NCI-H1105 treated with DMSO at 0.1 percent for 48 hours (cell line): ENCODE measurements at places on chromosomes 2 and 18.

- no peak for DNase-seq
Observed at GRCh38 chr2:45789317-45789716, 137.8 kb downstream of the PRKCE start.

DNA sequence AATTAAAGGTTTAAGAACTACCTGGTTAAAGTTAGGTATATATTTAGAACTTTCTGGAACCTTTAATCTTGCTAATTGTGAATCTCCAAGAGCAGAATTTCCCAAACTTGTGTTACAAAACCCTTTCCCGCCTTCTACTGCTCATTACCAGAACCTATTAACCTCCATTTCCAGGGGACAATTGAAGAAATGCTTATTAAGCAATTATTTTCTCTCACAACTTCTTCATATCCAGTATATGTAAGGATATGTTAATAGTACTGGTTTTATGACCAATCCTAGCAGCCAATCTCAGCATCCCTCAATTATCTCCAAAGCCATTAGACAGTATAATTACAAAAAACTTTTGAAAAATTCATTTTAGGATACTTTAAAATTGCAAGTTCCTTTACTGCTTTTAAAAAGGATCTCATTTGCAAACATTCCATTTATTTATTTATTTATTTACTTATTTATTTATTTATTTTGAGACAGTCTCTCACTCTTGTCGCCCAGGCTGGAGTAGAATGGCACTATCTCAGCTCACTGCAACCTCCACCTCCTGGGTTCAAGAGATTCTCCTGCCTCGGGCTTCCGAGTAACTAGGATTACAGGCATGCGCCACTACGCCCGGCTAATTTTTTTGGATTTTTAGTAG is 3.7 kb downstream of the GFPT1 start:
- DNase-seq = no peak

- peak; percentile 37 for DNase-seq
Observed at GRCh38 chr2:237614151-237614720, 13.2 kb upstream of the LRRFIP1 start.

DNA sequence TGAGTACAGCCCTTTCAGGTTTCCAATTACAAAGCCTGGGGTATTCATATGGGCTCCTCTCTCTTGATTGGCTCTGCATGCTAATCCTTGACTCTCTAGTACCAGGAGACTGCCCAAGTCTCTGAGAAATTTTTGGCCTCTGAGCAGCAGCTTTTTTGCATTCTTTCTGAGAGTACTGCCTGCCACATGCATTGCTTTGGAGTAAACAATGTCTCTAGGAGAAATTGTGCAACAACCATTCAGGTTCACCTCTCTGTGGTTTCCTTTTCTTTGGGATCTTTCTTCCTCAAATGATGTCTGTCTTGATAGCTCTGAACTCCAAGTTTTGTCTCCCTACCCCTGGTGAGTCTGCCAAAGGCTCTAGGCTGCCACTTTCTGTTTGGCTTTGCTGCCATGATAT is 115.8 kb upstream of the SETBP1 start:
- DNase-seq = no peak

DNA sequence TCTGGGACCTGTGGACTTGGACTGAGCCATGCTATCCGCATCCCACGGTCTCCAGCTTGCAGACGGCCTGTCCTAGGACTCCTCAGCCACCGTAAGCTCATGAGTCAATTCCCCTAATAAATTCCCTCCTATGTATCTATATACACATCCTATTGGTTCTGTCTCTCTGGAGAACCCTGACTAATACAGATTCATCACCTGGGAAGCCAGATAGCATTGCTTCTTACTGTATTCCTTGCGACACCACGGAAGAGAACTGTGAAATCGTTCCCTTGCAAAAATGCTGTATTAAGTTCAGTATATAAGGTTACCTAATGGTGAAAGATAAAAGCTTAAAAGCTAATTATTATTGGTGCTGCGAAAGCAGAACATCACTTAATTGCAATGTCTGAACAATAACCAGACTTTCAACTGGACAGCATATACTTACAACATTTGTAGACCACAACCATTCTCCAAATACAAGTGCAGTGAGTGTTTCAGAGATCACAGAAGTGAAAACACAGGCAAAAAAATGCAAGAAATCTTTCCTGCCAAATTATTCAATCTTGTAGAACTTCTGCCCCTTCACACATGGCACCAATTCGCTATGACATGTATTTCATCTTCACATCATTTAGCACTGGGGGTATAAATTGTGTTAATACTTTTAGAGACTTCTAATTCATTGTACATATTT is 352.9 kb downstream of the TXNL1 start:
- no peak for DNase-seq

- DNase-seq = no peak
Observed at GRCh38 chr2:191719938-191720337, 42.0 kb downstream of the NABP1 start.

DNA sequence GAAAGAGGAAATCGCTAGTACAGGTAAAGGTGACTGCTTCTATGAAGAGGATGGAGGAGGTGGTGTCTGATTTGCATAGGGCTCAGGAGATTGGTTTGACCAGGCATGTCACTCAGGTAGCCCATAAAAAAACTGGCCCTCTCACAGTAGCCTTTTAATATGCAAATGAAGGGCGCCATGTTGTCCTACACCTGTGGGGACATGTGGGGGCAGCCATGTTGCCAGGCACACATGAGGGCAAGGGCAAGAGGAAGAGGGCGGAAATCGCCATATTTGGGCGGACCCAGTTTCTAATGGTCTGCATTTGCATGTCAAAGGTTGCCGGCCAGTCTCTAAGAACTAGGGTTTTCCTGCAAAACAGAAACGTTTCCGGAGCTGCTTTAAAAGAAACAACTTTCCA is 1330.6 kb downstream of the DSC3 start:
- no peak for DNase-seq

DNA sequence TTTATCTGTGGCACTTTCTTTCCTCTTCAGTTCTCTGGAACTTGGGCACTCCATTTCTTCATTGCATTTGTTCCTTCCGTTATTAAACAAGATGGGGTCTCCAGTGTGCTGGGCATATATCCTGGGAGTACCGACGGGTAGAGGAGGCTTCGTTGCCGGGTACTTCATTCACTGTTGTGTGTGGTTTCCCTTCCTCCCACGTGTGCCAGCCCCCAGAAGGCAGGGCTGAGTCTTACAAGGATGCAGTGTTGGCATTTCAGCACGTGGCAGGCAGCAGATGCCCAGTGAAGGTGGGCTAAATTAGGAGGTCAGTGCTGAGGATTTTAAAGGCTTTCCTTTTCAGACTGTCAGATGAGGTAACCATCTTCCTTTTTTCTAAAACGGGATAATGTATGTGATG is 58.6 kb downstream of the MGAT5 start:
- DNase-seq = no peak

DNA sequence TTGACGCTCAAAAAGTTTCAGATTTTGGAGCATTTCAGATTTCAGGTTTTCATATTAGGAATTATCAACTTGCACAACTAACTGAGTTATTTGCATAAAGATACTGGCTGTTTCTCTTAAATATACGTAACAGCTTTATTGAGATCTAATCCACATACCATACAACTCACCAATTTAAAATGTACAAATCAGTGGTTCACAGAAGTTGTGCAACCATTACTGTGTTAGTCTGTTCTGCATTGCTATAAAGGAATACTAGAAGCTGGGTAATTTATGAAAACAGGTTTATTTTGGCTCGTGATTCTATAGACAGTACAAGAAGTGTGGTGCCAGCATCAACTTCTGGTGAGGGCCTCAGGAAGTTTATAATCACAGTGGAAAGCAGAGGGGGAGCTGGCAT is 8.2 kb downstream of the ATIC start:
- no peak for DNase-seq

DNA sequence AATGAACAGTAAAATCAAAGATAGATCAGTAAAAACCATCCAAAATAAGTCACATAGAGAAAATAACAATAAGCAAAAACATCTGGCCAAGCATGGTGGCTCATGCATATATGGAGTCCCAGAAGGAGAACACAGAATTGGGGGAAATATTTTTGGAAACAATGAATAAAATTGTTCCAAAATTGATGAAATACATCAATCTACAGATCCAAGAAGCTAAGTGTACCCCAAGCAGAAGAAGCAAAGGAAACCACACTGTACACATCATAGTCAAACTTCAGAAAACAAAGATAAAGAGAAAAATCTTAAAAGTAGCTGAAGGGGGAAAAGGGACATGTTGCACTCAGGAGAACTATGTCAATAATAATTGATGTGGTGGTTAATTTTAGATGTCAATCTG is 80.4 kb upstream of the RMP24 start:
- DNase-seq = no peak

GRCh38 chr2:53021828-53022227 is 745.8 kb upstream of the CHAC2 start:
- DNase-seq = no peak

GRCh38 chr2:234673961-234674759 is 177.3 kb upstream of the ARL4C start:
- no peak for DNase-seq

DNA sequence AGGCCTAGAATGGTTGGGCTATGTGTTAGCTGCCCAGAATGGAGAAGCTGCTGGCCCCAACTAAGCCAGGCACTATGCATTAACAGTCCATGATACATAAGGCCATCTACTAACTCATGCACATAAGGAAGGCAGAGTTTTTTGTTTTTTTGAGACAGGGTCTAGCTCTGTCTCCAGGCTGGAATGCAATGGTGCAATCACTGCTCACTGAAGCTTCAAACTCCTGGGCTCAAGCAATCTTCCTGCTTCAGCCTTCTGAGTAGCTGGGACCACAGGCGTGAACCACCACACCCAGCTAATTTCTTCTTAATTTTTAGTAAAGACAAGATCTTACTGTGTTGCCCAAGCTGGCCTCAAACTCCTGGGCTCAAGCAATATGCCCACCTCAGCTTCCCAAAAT is 37.6 kb downstream of the GPR45 start:
- DNase-seq = no peak

- no peak for DNase-seq
Observed at GRCh38 chr2:86783615-86784339, 6.9 kb downstream of the CD8A start.

- DNase-seq = peak; percentile 79
Observed at GRCh38 chr2:47838686-47839085, 55.7 kb downstream of the MSH6 start.

- DNase-seq = no peak
Observed at GRCh38 chr2:54459037-54459441, 2.9 kb downstream of the SPTBN1 start.

GRCh38 chr2:144890828-144891227 is 370.9 kb upstream of the ZEB2 start:
- DNase-seq = peak; percentile 10

- DNase-seq = no peak
Observed at GRCh38 chr2:9779596-9780264, 63.5 kb upstream of the TAF1B start.

GRCh38 chr2:52510432-52510831 is 1257.2 kb upstream of the CHAC2 start:
- DNase-seq = no peak

DNA sequence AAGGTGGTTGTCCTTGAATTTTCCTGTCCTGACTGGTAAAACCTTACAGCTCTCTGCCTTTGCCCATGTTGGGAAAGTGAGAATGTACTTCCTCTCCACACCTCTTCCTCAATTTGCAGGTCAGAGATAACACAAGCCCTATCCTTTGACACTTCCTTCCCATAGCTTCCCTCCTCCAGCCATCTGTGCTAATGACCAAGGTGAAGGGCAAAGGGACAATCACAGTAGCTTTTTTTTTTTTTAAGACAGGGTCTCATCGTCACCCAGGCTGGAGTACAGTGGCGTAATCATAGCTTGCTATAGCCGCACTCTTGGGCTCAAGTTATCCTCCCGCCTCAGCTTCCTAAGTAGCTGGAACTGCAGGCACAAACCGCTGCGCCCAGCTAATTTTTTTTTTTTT is 24.3 kb upstream of the STPG4 start:
- no peak for DNase-seq

DNA sequence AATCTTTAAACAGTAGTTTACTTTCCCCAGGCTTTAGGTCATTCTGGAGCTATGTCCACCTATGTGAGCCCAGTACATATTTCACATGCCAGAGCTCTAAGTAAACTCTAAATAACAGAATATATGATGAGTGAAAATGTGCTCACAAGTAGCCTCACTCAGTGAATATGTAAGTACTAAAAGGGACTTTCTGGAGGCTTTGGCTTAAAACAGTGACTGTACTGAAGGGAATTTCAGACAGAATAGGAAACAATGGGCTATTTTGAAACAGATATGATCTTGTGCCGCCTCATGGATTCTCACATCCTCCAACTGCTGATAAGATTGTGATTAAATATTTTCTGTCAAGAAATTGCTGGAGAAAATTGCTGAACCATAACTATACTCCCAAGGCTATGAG is 747.9 kb downstream of the SOCS6 start:
- DNase-seq = no peak

DNA sequence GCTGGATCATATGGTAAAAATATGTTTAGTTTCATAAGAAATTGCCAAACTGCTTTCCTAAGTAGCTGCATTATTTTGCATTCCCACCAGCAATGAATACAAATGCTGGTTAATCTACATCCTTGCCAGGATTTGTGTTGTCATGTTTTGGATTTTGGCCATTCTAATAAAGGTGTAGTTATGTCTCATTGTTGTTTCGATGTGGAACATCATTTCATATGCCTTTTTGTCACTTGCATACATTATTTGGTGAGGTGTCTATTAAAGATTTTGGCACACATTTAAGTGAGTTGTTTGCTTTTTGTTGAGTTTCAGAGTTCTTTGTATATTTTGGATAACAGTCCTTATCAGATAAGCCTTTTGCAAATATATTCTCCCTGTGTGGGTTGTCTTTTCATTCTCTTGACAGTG is 299.2 kb upstream of the TFPI start:
- no peak for DNase-seq

GRCh38 chr2:120820263-120820952 is 84.7 kb downstream of the GLI2 start:
- DNase-seq = peak; percentile 3

DNA sequence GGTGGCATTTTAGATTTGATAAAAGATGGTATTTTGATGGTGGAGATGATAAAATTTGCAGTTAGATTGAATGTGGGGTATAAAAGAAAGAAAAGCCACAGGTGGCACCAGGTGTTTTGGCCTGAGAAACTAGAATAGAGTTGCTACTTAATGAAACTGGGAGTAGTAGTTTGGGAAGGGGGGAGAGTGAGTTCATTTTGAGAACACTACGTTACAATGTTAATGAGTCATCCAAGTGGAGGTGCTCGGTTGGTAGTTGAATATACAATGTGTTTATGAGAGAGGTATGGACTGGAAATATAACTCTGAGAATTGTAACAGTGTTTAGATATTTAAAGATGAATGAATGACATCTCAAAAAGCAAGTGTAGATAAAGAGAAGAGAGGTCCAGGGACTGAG is 26.4 kb downstream of the EPG5 start:
- DNase-seq = no peak

GRCh38 chr2:155368934-155369333 is 670.4 kb downstream of the KCNJ3 start:
- peak; percentile 25 for DNase-seq

GRCh38 chr2:188425266-188425665 is 133.6 kb downstream of the GULP1 start:
- DNase-seq = no peak

- peak; percentile 24 for DNase-seq
Observed at GRCh38 chr2:209577376-209578357, 153.8 kb downstream of the MAP2 start.

- peak; percentile 61 for DNase-seq
Observed at GRCh38 chr2:63840081-63840784, 1.5 kb upstream of the UGP2 start.
